ENCODE measurements at places on chromosomes 4 and X.
A peak's percentile ranks its signal among the peaks of the same experiment; 100 is the strongest.

DNA sequence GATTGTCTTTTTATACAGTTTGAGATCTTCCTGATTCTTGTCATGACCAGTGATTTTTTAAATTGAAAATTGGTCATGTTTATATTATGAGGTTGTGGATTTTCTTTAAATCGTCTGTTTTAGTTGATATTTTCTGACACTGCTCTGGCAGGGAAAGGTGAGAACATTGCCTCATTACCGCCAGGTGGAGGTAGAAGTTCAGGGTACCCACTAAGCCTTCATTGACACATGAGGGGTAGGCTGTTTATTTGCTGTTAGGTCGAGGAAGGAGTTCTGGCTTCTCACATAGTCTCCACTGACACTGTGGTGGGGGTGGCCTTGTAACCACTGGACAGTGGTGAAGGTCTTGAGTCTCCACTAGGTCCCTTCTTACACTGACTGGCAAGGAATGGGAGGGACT lies 117.6 kb upstream of the GPR101 start:
- no peak for DNase-seq

- DNase-seq, result no peak
Observed at GRCh38 chr4:155761047-155761446, 2.2 kb downstream of the GUCY1B1 start.

DNA sequence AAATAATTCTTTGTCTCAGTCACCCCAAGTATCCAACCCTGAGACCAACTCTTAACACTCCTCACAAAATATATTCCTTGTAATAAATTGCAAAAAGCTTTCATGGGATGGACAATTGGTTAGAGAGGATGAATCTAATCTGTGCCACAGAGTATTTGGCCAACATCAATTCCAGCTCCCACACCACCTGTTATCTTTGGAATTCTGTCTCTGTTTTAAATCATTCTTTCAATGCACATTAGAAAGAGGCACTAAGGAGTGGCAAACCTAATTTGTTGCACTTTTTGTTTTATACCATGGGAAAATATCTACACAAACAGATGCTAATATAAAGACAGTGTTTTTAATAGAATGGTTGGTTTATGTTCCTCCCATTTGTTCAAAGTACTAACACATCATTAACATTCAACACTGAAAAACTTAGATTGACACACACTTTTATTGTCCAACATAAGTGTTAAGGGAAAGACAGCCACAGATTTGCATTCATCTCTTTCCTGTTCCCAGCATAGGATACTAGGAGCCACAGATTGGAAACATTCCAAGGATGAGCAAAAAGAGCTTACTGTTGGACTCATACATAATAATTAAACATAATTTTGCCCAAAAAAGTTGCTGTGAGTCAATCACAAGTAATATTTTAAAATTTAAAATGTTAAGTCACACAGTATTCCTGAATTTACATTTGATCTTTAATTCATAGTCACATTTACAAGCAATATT lies 116.4 kb downstream of the PPA2 start:
- DNase-seq, result no peak

- no peak for DNase-seq
Observed at GRCh38 chr4:90960840-90961239, 833.6 kb downstream of the CCSER1 start.

- DNase-seq, result peak; percentile 81
Observed at GRCh38 chrX:120308959-120309872, 2.0 kb downstream of the TMEM255A start.

- DNase-seq, result no peak
Observed at GRCh38 chr4:8285143-8285975, 15.8 kb downstream of the HTRA3 start.

- no peak for DNase-seq
Observed at GRCh38 chr4:53234669-53235068, 131.2 kb downstream of the SCFD2 start.

DNA sequence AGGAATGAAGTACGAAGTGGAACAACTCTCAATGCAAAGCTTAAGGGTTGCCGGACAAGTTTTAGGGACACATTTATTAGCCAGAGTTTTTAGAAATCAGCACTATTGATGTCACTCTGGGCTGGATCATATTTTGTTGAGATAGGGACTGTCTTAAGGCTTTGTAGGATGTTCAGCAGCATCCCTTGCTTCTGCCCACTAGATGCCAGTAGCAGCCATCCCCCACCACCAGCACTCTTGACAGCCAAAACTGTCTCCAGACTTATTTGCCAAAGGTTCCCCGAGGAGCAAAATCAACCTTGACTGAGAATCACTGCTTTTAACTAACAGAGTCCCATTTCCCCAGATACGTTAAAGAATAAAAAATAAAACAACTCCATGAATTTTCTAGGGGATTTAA lies 1497.3 kb downstream of the STIM2 start:
- DNase-seq, result no peak

- no peak for DNase-seq
Observed at GRCh38 chrX:12089740-12090139, 48.5 kb upstream of the FRMPD4 start.

DNA sequence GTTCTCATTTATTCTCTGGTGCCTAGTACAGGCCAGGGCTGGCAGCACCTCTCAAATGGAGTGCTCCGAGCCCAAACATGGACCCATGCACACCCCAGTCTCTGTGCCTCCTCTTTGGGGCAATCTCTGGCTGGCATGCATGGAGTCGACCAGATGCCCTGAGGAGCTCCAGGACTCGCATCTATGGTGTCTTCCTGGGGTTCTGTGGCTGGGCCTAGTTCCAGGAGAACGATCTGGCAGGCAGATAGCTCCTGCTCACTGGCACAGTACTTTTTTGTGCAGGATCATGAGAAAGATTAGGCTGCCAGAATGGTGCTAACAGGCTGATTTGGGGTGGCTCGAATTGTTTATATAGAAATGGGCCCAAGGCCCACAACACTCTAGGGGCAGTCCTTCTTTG lies 72.0 kb upstream of the PJA1 start:
- no peak for DNase-seq

- DNase-seq, result no peak
Observed at GRCh38 chr4:170391066-170391740, 301.4 kb upstream of the AADAT start.

- no peak for DNase-seq
Observed at GRCh38 chr4:115671581-115671980, 558.2 kb upstream of the NDST4 start.

GRCh38 chr4:176210101-176210500 lies 14.7 kb upstream of the SPATA4 start:
- DNase-seq, result no peak

DNA sequence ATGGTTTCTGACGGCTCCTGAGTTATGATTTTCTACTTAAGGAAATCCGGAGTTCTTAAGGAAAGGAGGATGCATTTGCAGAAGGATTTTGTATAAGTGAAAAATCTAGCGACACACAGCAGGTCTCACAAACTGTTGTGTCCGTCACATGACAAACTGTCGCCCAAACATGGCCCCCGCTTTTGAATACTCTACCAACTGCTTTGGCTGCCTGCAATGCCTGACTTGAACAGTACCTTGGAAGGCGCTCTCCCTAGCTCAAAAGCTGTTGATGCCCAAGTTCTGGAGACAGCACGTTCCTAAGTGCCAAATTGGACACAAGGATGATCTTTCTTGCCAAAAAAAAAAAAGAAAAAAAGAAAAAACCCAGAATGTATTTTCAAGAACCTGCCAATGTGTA lies 103.2 kb downstream of the ENPP6 start:
- DNase-seq, result no peak

DNA sequence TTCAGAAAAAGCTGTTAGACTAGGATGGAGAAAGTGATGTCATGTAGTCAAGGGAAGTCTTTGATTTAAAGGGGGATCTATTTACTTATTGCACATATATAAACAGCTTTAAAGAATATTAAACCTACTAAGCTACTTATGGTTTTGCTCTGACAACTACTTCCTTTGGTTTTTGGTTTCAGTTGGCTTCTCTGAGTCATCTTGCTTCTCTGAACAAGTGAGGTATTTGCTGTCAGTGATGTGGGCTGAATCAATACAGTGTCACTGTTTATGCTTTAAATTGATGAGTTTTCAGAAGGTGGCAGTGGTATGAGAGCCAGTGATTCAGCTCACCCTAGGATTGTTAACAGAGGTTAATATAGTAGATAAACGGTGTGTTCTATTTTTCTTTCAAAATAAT lies 75.1 kb downstream of the CEP44 start:
- peak; percentile 14 for DNase-seq

GRCh38 chr4:72567821-72568675 lies 973 bp downstream of the ADAMTS3 start:
- peak; percentile 66 for DNase-seq

DNA sequence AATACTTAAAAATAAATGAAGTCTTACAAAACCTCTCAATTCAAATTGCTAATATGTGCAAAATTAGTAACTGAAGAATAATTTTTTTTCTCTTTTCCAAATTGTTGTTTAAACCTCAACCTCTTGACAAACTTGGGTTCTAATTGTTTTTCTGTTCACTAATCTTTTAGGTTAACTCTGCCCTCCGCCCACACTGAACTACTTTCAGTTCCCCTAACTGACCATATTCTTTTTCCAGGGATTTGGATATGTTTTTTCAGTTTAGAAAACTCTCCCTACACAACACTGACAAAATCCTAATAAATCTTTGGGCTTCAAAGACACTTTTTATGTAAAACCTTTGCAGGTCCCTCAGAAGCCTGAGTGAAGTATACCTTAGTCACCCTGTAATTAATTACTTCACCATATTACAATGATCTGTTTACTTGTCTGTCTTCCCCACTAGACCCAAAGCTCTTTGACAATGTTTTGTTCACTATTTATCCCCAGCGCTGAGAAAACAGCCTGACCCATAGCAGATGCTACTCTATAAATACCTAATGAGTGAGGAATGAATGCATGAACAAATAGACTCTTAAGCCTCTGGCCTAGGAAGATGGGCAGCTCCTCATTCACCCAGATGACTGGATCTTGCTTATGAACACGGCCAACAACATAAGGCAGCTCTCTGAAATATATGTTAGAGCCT lies 134.9 kb downstream of the MAML3 start:
- DNase-seq, result no peak

DNA sequence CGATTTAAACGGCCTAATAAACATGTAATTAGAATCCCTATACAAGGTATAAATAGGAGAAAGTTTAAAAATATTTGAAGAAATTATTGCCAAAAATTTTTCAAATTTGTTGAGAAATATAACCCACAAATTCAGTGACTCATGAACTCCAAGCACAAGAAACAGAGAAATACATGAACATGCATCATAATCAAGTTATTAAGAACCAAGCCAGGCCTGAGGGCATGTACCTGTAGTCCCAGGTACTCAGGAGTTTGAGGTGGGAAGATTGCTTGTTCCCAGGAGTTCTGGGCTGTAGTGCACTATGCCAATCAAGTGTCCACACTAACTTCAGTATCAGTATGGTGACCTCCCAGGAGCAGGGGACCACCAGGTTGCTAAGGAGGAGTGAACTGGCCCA lies 341.9 kb downstream of the CAMK2D start:
- DNase-seq, result no peak

DNA sequence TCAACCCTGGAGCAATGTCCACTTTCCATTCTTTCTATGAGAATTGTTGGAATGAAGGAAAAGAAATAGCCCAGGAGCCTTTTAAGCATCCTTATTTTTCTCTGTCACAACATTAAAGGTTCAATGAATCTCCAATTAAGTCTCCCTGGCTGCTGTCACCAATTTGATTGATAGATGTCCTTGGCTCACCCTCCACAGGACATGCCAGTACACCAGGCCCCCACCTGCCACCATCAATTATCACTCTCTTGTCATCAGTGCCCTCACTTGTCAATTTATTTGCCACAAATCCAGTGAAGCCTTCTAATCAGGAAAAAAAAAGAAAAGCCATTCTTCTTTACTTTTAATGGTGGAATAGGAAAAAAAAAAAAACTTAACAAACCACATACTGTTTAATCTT lies 453.6 kb downstream of the CENPC start:
- no peak for DNase-seq

DNA sequence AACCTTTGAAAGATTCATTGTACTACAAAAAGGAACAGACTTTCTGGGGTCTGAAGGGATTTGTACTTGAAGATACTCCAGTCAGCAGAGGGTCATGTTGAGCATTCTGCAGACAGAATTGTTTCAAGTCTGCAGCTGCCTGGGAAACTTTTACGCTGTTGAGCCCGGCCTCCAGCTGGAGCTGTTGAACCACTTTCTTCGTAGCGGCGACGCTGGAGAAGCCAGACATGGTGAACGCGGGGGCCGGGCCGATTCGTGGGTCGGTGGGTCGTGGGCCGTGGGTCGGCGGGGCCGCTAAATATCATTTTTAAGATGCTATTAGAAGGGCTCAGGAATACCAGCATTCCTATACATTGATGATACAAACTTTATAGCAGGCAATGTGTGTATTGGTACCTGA lies 12.0 kb upstream of the RTL9 start:
- DNase-seq, result no peak

DNA sequence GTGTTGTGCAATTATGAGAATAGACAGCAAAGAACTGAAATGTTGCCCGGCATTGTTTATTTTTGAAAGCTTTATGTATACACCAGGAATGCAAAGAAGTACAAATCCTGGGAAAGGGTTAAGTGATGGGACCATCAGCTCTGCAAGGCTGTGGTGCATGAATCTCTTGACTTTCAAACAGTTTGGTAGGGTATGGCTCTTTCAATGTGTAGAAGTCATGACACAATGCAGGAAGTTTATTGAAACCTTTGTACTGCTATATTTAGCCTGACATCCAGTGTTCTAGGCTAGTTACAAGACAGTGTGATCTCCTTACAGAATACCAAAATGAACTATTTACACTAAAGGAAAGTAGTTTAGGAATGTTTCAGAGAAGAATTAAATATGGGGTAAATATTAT lies 206.8 kb upstream of the HAND2 start:
- DNase-seq, result no peak

- DNase-seq, result no peak
Observed at GRCh38 chr4:172173206-172173605, 360.0 kb downstream of the GALNTL6 start.

DNA sequence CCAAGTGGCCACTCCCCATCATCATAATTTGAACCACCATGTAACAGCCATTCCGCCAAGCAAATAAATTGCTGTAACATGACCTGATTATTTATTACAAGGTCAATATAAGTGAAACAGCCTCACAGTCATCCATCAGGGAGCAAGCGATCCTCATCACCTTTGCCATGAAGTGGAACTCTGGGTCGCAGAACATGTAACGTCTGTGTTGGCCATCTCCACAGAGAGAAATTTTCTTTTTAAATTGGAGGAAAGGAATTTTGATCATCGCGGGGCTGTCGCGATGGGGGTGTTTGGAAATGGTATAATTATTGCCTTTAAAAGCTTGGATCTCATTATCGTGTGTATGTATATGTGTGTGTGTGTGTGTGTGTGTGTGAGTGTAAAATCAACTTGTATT lies 90.2 kb downstream of the SHOX start:
- DNase-seq, result no peak

DNA sequence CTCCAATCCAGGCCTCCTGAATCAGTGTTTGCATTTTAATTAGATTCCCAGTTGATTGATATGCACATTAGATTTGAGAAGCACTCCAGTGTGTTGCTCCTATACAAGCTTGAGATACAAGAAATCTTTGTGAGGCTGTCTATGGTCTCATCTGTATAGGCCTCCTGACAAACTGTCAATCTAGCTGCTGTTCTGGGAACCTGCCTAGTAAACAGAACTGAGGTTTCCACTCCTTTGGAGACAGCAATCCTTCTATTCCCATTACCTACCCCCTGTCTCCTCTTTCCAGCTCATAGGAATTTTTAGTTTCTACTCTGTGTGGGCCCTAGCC lies 306.1 kb upstream of the EMCN start:
- no peak for DNase-seq

- DNase-seq, result no peak
Observed at GRCh38 chrX:16114611-16115010, 8.8 kb upstream of the GRPR start.
